ENCODE measurements at places on chromosomes 2 and 18.

GRCh38 chr18:57664568-57665165, 43.0 kb upstream of the NARS1 start:
- DNase-seq, result no peak

- no peak for DNase-seq
Measured at GRCh38 chr2:9300829-9301453, 94.3 kb downstream of the ASAP2 start.

DNA sequence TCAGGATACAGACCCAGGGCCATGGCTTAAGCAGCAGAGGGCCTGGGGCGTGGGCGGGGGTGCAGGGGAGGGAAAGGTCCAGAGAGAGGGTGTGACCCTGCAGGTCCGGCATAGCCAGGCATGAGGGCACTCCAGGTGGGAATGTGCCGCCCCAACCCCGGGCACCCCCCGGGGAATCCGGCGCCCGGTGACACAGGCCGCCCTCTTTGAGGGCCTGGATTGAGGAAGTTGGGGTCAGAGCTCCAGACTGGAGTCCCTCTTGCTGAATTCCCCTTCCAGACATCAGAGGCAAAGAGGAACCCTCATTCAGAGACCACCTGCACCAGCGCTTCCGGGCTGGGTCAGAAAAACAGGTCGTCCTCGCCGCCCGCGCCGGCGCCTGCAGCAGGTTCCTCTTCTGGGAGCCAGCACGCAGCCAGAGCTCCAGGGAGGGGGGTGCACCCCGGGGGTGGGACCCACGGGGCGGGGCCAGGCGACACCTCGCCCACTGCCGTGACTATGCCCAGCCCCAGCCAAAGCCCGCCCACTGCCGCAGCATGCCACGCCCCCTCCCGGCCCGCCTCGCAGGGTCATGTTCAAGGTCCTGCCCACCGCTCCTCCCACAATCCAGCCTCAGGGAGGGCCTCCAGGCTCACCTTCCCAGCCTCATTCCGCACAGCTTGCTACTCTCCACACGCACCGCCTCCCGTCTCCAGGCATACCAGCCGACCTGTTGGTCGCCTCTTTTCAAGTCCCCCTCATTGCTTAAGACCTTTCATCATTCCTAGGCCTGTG, 98.3 kb upstream of the ID2 start:
- DNase-seq, result peak; percentile 93

DNA sequence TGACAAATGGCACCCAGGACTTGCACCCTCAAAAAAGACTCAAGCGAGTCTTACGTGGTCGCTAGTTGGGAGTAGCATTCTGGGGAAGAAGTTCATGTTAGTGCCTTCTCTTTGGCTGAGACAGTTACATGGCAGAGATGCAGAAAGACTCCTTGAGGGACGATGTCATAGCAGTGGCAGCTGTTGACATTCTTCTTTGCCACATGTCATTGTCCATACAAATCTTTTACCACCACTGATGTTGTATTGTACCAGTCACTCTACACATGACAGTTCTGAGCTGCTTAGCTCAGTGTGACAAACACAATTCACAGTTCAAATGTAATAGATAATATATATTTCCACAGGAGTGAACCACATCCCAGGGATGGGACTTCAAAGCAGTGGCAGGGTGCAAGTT, 197.1 kb downstream of the TCF4 start:
- DNase-seq, result no peak

All from MV-4-11 (cell line).